ENCODE measurements at places on chromosomes 12 and 14.

DNA sequence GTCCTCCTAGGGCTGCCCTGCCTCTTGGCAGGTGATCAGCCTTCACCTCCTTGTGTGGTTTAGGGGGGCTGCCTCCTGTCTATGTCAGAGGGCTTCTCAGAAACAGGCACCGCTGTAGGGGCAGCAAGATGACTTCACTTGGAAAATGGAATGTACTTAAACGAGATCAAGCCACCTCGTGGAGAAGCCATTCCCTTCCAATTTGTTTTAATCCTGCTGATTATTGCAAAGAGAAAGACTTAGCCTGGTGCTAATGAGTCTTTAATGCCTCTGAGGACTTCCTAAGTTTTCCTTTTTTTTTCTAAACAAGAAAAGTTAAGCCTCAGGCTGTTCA, 62.3 kb upstream of the RFLNA start:
- no peak for DNase-seq

- no peak for DNase-seq
Measured at GRCh38 chr14:103074729-103075367, 9.2 kb upstream of the LBHD2 start.

- DNase-seq = no peak
Measured at GRCh38 chr14:59429790-59430189, 35.4 kb downstream of the GPR135 start.

- DNase-seq = no peak
Measured at GRCh38 chr14:81406863-81407262, 6.7 kb upstream of the STON2 start.

- DNase-seq = no peak
Measured at GRCh38 chr14:51219473-51220448, 20.3 kb upstream of the TMX1 start.

DNA sequence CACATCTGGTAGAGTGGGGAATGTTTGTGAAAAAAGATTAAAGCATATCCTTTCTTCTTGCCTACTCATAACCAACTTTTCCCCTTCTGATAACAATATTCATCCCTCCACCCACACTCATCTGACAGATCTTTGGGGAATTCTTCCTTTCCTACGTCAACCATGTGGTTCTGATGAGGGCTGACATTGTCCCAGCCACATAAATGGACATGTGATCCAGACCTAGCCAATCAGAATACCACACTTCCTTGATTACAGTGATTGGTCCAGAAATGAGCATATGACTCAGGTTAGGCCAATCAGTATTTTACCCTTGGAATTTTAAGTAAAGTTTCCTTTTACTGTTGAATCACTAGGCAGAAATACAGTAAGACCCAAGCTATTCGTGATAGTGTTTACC, 58.9 kb downstream of the GPR65 start:
- DNase-seq = no peak

- no peak for DNase-seq
Measured at GRCh38 chr14:71163050-71163841, 256.0 kb downstream of the PCNX1 start.

- no peak for DNase-seq
Measured at GRCh38 chr14:103186909-103187586, 63.8 kb downstream of the TNFAIP2 start.

DNA sequence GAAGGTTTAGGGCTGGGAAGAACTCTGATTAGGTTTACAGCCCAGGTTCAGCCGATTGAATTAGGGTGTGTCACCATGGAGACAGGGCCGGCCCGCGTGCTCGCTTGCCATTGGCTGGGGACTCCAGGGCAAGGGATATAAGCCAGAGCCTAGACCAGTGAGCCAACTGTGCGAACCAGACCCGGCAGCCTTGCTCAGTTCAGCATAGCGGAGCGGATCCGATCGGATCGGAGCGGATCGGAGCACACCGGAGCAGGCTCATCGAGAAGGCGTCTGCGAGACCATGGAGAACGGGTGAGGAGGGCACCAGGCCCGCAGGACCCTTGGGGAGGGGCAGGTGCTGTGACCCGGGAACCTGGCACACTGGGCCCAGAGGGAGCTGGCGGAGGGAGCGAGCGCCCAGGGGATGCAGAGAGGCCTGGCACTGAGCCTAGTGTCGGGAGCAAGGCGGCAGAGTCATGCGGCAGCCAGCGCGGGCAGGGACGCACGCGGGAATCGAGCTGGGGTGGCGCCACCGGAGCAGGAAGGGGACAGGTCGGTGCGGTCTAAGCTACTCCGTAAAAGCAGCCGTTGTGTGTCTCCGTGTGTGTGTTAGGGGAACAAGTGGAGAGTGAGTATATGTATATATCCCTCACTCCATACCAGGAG, at the start of gene PNP:
TSS of gene PNP (plus strand) at position 165 of the 648 bp plus-strand sequence. CDS start at position 284, 119 bp downstream.
- DNase-seq = peak; percentile 87

GRCh38 chr14:61663312-61663979, 31.9 kb upstream of the HIF1A start:
- DNase-seq = no peak

DNA sequence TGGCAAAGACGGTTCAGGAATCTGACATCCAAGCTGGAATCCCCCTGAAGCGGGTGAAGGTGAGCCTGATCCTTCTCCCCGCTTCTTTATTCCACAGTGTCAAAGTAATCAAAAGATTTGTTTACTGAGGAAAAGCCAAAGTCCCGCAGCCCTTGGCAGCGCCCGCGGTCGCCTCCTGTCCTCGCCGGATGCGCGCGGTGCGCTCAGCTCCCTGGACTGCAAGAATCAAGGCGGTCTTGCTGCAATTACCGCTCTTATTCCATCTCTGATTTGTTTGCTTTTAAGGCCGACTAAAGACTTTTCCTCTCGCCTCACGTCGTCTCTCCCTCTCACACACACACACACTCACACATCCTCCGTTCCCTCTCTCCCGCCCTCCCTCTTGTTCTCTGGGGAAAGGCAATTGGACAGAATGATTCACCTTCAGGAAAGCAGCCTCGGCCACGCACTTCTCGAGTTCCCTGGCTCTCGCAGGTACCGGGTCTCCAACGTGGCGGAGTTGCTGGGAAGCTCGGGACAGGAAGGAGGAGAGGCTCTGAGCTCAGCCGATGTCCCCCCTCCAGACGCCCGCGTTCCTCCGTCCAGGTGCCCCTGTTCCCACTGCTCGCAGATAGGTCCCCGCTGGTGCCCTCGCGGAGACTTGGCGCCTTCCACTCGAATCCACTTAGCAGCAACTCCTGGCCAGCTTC, 68.6 kb upstream of the USP15 start:
- DNase-seq = no peak

GRCh38 chr12:13817131-13817530, 164.3 kb downstream of the GRIN2B start:
- DNase-seq = no peak

GRCh38 chr12:130925666-130926015, 28.1 kb upstream of the ADGRD1 start:
- DNase-seq = no peak

- DNase-seq = no peak
Measured at GRCh38 chr12:120719072-120719471, 6.6 kb upstream of the ACADS start.

GRCh38 chr12:127660961-127661360, 606.0 kb upstream of the TMEM132C start:
- no peak for DNase-seq

DNA sequence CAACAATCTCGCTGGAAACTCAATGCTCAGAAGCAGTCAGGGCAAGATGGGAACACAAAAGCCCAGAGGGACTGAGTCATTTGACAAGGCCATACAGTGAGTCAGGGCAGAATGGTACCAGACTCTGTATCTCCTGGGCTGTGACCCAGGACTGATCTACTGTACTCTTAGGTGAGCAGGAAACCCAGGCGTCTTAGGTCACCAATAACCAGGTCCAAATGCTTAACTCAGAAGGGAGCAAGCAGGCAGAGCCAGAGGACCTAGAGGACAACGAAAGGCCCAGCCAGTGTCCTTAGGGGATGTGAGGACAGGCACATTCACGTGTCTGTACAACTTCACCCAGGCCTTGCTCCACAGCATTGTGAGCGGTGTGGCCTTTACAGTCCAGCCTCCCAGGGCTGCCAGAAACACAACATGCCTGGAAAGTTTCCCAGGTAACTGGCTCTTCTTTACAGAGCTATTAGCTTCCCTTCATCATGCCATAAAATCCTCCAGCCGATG, 69.9 kb downstream of the ARL6IP4 start:
- no peak for DNase-seq

DNA sequence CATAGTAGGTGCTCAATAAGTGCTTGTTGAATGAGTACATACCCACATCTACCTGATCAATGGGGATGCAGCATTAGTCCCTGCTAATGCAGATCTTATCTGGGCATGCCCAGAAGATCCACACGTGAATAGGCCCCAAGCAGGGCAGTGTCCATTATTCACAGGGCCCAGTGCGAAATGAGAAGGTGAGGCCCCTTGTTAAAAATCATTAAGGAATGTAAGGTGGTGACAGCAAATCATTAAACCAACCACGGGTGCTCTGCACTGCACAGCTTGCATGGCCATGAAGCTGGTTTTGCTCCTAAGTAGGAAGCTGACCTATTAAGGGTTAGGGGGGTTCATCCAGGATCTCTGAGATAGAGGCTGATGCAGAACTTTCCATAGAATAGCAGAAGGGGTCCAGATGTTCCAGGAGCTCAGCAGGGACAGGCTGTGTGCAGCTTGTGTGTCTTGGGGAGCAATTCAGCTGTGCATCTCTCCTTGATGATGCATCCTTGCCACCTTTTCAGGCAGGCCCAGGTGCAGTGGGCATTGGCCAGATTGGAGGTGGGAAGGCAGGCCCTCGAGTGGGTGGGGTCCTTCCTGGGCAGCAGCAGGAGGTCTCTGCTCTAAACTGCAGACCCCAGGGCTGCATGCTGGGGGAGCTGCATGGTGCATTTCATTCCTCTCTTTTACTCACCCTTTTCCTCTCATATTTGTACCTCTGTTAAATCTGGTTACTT, 231.3 kb upstream of the PWP1 start:
- DNase-seq = no peak

GRCh38 chr14:84361476-84361875, 1168.5 kb upstream of the FLRT2 start:
- DNase-seq = no peak

DNA sequence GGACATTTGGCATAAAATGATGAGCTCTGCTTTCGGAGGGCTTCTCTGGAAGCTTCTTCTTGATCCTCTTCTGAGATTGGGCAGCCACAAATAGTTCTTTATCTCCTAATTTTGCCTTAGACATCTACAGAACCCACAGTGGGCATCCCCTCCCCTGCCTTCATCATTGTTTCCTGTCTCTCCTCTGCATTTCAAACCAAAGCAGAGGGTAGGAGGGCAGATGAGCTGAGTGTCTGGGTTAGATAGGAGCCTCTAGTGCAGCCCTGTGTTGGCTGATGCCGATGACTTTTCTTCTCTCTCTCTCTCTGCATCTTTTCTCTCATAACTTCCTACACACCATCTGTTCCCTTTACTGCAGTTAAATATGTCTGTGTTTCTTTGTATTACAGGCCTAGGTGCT, 8.5 kb upstream of the IL26 start:
- no peak for DNase-seq

DNA sequence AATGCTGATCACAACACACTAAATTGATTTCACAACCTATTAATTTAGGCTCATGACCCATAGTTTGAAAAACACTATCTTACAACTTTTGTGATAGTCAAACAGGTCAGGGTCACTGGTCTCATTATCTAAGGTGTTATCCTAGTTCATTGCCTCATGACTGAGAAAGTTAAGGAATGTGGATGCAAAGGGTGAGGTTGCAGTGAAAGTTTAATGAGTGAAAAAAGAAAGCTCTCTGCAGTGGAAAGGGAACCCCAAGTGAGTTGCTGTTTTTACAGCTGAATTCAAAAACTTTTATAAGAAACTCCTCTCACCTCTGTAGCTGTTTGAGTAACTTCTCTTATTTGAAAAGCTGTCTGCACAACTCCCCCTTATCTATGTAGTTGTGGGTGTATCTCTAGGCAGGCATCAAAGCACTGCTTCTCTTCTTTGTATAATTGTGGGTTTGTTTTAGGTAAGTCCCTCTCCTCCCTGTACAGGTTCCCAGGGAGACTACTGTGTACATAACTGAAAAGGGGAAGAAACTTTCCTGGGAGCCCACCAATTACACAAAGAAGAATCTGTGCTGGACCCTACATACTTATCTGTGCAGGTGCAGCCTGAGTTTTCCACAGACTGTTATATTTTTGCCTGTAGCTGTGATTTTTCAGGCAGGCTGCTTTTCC, 18.9 kb downstream of the DNAL1 start:
- no peak for DNase-seq

DNA sequence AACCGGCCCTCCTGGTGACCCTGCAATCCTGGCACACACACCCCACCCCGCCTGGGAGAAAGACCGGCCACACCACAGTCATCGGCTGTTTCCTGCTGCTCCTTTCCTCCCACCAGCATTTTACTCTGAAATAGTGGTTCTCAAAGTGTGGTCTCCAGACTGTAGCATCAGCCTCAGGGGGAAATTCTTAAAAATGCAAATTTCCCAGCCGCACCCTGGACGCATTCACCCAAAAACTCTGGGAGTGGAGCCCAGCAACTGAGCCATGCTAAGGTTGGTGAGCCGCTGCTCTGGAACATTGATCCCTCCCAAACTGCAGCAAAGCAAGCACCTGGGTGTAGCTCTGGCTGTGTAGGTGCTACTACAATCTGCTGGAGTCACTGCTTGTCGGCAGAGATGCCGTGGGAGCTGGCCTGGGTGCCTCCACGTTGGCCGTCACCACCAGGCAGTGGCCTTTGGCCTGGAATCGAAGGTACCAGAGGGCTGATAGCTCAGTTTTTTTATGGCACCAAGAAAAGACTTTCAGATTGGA, 38.4 kb upstream of the BCL2L14 start:
- DNase-seq = no peak

DNA sequence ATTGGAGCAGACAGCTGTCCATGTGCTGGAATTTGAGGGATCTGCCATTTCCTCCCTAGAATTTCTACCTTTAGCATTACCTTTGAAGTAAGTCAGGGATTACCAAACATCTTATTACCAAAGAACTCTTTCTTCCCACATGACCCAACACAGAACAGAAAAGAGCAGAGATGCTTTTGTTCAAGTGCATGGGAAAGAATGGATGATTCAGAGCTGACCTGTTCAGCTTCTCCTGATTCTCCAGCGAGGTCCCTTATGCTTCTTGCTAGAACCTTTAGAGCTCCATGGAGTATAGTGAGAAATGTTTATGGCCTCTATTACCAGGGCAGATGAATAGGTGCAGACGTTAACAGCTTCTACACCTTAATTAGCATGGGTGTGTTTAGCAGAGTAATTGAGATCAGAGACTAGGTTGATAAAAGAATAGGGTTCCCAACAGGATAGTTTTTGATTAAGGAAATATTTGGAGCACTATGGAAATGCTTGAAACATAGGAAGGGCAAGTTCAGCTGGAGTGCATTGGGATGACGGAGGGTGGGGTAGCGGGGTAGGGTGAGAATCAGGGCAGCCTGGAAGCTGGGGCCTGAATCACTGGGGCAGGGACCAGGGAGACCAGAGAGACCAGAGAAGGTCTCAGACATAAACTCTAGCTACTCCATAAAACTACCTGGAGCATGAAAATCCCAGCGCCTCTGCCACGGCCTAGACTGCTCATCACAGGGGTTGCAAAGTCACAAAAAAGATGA, 223.7 kb downstream of the CACNA1C start:
- DNase-seq = no peak

GRCh38 chr12:22477894-22478287, 66.5 kb downstream of the C2CD5 start:
- DNase-seq = no peak

- no peak for DNase-seq
Measured at GRCh38 chr14:100807979-100808734, 17.8 kb upstream of the MEG3 start.
